ENCODE measurements at places on chromosomes 3 and 15. TPM values are rescaled to one million over a fixed set of nuclear protein-coding genes. Genes with fewer than 3 reads are reported as not detected.

- DNase-seq = peak; percentile 66
Measured at GRCh38 chr15:31440754-31441311, 114.2 kb downstream of the KLF13 start.

DNA sequence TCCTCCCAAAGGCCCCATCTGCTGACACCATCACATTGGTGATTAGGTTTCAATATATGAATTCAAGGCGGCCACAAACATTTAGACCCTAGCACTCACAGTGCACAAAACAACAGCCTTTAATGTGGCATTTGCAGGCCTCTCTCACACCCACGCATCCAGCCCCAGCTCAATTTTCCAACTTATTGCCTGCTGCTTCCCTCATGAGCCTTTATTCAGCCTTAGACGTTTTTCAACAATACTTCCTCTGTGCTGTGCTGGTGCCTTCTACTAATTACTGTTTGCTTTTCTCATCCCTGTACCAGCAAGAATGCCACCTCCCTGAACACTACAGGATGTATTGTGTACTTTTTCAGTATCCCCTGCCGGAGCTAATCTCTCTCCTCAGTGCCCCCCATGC lies 334.6 kb downstream of the GABRB3 start:
- DNase-seq = no peak

DNA sequence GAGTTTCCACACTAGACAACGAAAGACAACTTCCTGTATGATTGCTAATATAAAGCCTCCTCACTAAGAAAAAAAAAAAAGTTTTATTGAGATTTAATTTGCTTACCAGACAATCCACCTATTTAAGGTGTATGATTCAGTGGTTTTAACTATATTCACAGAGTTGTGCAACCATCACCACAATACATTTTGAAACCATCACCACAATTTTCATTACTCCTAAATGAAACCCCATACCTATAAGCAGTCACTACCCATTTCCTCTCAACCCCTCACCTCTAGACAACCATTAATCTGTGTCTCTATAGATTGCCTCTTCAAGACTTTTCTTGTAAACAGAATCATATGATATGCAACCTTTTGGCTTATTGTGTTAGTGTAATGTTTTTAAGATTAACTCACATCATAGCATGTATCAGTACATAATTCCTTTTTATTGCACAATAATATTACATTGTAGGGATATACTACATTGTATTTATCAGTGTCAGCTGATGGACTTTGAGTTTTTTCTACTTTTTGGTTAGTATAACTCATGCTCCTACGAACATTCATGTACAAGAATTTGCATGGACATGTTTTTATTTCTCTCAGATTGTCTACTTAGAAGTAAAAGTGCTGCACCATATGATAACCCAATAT lies 339.7 kb downstream of the NLGN1 start:
- no peak for DNase-seq

DNA sequence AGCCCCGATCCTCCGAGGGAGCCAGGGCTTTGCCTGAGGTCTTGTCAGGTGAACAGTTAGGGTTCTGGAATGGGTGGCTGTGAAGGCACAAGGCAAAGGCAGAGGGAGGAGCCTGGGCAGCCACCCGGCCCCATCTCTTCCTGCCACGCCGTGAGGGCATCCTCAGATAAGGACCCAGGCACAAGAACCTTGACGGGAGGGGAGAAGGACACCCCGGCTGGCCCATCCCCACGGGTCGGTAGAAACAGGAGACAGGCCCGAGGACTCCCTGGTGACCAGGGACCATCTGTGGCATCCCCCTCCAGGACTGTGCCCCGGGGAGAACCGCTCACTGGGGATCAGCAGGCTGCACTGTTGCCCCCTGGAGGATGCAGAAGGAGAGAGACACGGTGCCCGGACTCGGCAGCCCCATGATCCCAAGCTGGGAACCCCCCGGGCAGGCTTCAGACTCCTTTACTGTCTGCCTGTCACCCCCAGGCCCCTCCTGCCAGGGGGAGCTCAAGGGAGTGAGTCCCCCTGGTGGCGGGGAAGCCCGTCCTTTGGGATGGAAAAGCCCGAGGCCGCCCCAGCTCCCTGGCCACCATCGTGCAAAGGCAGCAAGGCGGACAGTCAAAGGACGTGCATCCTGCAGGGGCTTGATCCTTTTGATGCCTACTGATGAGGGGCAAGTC lies 12.3 kb upstream of the PCSK6 start:
- peak; percentile 61 for DNase-seq

DNA sequence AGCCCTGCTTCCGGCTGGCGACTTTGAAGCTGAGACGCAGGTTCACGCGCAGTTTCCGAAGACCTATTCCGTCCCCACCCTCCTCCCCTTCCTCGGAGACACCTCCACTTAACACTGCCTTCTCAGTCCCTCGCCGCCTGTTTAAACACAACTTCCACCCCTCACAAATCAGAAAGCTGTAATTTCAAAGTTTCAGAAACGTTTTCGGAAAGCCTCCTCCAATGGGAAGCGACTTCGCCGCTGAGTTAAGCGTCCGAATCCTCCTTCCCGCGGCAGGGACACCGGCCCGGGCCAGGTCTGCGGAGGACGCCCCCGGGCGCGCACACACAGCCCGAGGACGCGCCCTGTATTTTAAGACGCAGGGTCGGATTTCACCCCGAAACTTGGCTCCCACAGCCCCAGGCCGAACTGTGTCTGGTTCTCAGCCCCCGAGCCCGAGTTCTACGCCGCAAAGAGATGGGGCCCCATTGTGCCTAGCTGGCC lies 559 bp upstream of the LRRN1 start:
- no peak for DNase-seq

- no peak for DNase-seq
Measured at GRCh38 chr15:51721199-51721960, 16.1 kb downstream of the LYSMD2 start.

- peak; percentile 90 for DNase-seq
Measured at GRCh38 chr15:63501256-63502089, 2.9 kb upstream of the USP3 start.

DNA sequence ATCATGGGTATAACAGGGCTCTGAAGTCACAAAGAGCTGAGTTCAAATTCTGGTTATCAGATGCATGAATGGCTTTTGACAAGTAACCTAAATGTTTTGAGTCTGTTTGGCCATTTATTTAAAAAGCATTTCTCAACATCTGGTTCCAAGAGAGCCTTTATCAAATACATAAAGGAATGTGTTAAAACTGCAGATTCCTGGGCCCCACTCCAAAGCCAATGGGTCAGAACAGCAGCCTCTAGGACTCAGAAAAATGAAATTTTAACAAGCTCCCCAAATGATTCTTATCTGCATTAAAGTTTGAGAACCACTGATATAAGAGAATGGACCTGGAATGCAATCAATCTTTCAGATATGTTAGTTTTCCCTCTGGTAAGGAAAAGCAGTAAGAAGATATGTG lies 3.4 kb downstream of the B4GALT4 start:
- no peak for DNase-seq

The LRRC34 gene
- 0.93 TPM for polyA plus RNA-seq

The TEX55 gene
- polyA plus RNA-seq = not detected
